Smooth muscle cell of trachea (primary cell): ENCODE measurements at places on chromosomes 6 and 20. TPM values are rescaled to one million over a fixed set of nuclear protein-coding genes. Genes with fewer than 3 reads are reported as not detected.

Gene PNPLA1
- not detected in 2 replicates for total RNA-seq

Gene CST5
- total RNA-seq: not detected in 2 replicates

Gene GSTA1
- not detected in 2 replicates for total RNA-seq

Gene CST1
- total RNA-seq: 0.15 and 0.50 TPM in 2 replicates

Gene PI16
- 0.50 TPM in 1 of 2 replicates, not detected in the other for total RNA-seq

Gene TRIM15
- total RNA-seq: not detected in 2 replicates

Gene SLC35D3
- not detected in 2 replicates for total RNA-seq

Gene GSTA3
- total RNA-seq: not detected in 2 replicates

Gene SYTL3
- 4.9 and 7.4 TPM in 2 replicates for total RNA-seq

Gene CENPQ
- total RNA-seq: 3.5 and 7.1 TPM in 2 replicates

Gene MOG
- total RNA-seq: not detected in 2 replicates
